ENCODE measurements at places on chromosomes 6 and 20.
A peak's percentile ranks its signal among the peaks of the same experiment; 100 is the strongest.

DNA sequence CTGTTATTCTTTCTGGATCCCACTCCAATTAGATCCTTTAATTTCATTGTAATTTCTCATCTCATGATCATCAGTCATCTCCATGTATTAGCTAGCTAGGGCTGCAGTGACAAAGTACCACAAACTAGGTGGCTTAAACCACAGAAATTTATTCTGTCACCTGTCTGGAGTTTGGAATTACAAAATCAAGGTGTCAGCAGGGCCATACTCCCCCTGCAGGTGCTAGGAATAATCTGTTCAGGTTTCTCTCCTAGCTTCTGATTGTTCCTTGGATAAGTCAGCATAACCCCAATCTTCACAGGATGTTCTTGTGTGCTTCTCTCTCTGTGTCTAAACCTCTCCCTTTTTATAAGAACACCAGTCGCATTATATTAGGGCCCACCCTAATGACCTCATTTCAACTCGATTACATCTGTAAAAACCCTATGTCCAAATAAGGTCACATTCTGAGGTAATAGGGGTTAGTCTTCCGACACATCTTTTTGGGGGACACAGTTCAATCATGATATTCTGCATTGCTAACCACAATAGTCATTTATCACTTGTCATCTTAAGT lies 40.5 kb downstream of the BEND6 start:
- no peak for DNase-seq

GRCh38 chr6:20096536-20096935 lies 115.7 kb downstream of the MBOAT1 start:
- no peak for DNase-seq

DNA sequence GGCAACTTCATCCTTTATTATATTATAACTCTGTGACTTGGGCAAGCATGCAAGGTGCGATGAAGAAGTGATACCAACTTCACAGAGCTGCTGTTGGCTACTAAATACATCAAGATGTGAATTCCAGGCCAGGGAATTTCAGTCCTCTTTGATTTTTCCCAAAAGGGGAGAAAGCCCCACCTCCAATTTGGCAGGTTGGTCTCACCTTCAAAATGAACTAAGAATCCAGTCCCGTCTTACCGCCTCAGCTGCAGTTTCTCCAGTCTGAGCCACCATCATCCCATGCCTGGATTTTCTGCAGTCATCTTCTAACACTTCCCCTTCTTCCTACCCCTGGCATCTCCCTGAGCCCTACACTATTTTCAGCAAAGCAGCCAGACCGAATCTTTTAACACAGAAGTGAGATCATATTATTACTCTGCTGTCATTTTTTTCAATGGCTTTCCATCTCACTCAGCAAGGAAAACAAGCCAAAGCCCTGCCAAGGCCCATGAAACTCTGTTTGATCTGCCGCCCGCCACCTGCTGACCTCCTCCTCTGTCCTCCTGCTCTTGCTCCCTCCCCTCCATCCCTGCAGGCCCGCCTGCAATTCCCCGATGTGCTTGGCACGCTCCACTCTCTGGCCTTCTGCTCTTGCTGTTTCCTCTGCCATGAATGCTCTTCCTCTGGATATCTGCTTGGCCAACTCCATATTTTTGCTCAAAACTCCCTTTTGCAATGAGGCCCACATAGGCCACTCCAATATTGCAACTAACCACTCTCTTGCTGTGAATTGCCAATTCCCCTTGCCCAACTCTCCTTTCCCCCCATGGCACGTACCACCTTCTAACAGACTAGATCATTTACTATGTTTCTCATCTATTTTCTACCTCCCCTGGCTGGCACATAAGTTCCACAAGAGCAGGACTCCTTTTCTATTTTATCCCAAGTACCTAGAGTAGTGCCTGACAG lies 46.0 kb upstream of the TAGAP start:
- no peak for DNase-seq

GRCh38 chr20:58313396-58313795 lies 3.9 kb downstream of the RAB22A start:
- peak; percentile 31 for DNase-seq

DNA sequence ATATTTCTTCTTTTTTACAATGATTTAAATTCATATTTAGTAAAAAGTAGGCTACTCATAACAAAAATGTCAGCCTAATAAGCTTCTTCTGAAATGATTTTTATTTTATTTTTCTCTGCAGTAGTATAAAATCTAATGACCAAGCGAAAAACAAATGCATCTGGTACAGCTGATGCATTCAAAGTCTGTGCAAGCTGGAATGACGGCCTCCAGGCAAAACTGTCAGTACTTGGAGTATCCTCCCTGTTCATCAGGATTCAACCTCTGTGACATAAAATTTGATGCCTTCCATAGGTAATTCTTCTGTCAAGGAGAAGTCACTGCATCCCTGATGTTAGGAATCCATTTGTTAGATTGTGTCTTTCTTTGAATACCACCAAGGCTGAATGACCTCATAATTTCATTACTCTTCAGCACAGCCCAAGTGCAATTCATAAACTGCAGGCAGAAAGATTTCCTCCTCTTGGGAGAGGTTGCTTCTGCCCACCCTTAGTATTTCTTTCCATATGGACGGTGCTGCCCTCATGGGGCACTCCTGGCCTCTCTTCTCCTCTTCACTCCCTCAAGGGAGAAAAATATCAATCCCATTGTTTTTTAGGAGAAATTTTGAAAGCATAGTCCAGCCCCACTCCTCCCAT lies 146.4 kb upstream of the STXBP5 start:
- no peak for DNase-seq

Data from CD4-positive, alpha-beta T cell treated with Interleukin-4 for 1 hour (primary cell).